Germinal center (tissue), 1 donor: ENCODE measurements at places on chromosomes 6 and 20.

GRCh38 chr20:7505152-7505834, 435.0 kb downstream of the HAO1 start:
- DNase-seq: no peak

GRCh38 chr6:3500262-3501014, 43.6 kb upstream of the SLC22A23 start:
- no peak for DNase-seq

DNA sequence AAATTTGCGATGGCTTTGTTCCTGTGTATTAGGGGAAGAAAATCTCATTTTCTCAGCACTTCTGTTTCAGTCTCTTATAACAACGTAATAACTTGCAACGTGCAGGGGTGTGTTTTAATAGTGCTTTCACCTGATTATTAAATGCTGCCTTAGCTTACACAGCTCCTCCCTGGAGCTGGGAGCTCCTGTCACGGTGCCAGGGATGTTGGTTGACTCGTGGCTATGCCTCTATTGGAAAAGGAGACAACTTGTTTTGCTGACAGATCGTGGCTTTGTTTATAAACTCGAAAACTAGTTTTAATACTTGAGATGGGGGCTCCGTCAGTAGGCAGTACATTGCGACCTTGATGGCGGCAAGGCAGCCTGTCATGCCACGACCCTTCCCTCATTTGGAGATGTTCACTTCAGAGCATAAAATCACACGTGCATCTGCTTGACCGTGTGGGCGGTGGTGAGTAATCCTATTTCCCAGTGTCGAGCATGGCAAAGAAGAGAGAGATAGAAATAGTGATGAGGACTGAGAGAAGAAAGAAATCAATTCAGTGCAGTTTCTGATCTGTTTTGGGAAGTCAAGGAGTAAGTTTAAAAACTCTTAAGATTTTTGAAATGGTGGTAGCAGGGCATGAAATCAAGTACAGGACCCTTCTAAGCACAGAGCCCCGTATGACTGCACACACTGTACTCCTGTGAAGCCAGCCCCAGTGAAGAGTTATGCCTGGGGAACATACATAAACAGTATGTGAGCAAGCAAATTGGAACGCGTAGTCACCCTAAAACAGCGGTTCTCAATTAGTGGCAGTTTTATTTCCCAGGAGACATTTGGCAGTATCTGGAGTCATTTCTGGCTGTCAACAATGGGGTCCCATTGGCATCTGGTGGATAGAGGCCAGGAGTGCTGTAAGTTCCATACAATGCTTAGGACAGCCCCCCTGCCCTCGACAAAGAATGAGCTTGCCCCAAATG, 147.2 kb downstream of the DOK5 start:
- DNase-seq: no peak

DNA sequence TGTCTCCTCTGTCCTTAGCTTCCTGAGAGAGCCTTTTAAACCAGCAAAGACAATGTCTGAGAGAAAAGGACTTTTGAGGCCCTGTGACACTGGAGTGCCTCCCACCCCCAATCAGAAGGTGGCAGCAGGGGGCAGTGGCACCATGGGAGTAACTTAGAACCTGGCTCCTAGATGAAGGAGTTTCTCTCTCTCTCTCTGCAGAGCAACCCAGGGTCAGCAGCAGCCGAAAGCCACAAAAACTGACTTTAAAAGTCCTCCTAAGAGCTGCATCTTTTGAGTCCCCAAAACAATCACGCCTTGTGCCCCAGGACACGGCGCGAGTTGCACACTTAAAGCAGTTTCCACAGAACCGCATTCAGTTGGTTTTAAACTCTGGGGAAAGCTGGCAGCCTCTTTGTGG, 5.3 kb upstream of the TCP11 start:
- DNase-seq: no peak

DNA sequence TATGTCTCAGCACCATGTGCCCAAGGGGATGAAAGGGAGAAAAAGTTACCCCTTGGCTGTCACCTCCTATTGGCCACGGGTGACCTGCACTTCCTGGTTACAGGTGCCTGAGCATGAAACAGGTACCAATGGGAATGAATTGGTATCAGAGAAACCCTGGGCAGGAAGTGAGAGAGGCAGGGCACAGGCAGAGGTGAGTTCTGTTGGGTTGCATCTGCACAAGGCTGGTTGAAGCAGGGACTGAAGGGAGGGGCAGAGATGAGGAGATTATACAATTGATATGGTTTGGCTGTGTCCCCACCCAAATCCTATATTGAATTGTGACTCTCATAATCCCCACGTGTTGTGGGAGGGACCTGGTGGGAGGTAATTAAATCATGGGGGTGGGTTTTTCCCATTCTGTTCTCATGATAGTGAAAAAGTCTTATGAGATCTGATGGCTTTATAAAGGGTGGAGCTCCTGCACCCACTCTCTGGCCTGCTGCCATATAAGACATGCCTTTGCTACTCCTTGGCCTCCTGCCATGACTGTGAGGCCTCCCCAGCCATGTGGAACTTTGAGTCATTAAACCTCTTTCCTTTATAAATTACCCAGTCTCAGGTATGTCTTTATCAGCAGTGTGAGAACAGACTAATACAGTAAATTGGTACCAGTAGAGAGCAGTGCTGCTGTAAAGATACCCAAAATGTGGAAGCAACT, 291.8 kb downstream of the LRFN2 start:
- no peak for DNase-seq

GRCh38 chr6:158500016-158500735, 59.7 kb upstream of the TMEM181 start:
- DNase-seq: no peak

DNA sequence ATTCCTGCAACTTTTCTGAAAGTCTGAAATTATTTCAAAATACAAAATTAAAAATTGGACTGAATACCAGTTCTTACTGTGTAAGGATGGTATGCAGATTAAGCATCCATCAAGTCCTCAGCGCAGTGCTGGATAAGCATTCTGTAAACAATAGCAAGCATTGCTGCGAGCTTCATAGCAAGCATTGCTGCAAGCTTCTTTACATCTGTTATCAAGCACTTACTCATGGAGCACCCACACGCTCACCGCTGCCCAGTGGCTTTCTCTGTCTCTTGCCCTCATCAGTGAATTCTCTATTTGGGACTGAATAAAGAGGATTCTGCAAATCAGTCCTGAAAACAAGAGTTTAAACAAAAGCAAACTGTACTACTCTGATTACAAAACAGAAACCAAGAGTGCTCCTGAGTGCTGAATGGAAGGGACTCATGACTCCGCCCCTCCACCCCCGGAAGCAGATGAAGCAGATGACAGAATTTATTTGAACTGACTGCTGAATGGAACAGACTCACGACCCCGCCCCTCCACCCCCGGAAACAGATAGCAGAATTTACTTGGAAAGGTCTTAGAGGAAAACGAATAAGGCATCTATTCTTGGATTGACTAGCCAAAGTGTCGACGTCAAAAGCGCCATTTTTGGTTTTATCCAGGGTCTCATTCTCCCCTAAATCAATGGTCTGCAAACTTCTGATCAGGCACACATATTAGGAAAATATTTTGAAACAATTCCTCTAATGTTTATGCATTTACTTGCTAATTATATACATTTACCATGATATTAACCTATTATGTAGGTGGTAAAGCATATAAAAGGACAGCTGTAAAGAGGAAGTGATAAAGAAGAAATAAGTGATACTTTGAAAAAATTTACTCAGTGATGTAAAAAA, 22.1 kb upstream of the EYA2 start:
- DNase-seq: no peak

DNA sequence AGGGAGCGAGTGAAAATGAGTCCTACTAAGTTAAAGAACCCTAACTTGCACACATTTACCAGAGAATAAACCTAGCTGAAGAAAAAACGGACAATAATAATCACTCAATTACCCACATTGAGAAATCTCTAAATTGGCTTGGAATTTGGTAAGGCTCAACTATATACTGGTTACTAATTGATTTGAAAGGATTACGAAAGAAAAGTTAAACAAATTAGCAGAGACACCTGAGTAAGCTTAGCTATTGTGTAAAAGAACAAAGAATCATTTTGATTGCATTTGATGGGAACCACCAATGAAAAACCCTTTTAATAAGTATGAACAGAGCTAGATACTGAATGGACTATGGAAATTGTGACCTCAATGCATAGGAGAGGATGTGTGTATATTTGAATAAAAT, 118.6 kb upstream of the ADGRF1 start:
- DNase-seq: no peak

DNA sequence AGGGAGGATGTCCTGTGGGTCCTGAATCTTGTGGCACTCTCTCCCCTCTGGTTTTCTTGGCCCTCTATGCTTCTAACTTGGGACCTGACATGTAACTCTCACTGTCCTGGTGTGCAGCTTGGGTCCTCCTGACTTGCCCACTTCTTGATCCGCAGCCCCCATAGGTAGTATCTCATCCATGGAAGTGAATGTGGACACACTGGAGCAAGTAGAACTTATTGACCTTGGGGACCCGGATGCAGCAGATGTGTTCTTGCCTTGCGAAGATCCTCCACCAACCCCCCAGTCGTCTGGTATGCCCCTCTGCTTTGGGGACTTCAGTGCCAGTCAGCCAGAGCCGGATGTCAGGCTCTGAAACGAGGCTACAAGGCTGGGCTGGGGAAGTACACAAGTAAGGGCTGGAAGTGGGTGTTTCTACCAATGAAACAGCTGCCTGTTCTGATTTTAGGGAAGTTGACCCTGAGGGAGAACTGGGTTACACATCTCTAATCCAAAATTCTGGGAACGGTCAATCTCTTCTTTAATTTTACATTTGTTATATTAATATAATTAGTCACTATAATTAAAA, 641 bp downstream of the DBNDD2 start:
- peak; percentile 38 for DNase-seq

DNA sequence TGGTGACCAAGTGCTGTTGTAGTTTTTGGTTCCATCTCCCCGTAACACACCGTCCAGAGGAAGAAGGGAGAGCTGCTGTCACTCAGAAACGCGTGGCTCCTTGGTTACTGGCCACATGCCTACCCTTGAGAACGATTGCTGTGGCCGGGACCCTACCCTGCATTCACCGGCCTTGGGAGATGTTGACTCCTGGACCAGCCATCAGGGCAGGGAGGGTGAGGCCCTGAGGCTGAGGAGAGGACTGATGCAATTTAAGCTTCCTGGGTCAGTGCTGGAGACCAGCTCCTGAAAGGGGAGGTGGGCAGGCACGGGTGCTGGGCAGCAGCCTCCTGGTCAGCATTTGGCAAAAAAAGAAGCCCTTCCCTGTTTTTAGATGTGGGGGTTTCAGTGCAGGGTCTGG, 31.5 kb downstream of the ERMARD start:
- no peak for DNase-seq

GRCh38 chr6:9408402-9409117, 973.2 kb upstream of the SLC35B3 start:
- DNase-seq: no peak

DNA sequence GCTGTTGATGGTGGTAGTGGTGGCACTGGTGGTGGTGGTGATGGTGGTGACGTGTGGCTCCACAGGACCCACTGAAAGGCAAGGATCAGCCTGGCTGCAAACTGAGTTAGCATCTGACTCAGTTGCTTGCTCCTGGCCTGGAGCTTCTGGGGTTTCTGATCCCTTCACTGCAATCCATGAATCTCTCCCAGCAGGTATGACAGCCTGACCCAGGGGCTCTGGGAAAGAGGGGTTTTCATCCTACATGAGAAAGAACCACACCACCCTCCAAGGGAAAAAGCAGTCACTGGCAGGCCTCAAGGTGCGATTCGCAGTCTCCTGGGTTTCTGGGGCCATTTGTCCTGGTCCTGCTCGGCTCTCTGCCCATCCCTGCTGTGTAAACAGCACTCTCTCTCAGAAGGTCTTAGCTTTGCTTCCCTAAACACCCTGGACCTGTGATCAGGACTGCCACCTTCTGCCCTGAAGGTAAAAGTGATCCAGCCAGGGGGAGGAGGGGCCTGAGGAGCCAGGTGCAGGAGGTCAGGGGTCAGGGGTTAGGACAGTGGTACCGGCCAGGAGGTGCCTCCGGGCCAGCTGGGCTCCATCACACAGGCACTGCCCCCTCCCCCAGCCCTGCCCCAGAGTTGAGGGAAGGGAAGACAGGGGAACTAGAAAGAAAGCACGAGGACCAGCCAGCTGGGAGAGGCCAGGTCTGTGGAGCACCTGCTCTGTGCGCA, 152.0 kb downstream of the BMP7 start:
- no peak for DNase-seq

- no peak for DNase-seq
Measured at GRCh38 chr20:41005361-41005729, 23.3 kb upstream of the TOP1 start.

DNA sequence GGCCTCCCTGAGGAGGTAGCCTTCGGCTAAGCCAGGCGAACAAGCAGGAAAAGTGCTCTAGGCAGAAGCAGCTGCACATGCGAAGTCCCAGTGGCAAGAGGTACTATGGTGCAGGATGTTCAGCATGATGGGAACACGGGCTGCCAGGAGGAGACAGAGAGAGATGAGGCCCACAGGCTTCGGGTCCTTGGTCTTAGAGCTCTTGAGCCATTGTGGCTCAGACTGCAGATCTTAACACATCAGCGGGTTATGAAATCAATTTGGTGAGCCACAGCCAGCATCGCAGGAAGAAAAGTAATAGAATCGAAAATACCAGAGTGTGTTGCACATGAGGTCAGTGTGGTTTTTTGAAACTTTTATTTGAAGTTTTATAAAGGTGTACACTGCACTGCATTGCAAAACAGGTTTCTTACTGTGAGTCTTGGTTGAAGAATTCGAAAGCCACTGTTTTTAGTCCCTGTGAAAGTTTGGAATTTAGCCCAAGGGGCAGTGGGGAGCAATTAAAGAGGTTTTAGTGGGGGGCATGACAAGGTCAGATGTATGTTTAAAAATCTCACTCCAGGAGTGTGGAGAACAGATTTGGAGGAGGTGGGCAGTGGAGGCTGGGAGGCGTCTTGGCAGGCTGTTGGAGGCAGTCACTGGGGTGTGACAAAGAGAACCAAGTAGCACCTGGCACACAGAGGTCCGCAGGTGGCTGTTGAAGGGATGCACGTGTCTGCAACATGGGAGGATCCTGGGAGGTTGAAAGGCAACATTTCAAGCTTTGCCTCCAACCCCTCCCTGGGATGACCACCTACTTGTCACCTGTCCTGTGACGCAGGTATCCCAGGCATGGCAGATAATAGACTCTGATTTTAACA, 69.3 kb downstream of the EYA2 start:
- no peak for DNase-seq

- DNase-seq: no peak
Measured at GRCh38 chr6:72966628-72967280, 258.5 kb downstream of the KHDC1L start.

DNA sequence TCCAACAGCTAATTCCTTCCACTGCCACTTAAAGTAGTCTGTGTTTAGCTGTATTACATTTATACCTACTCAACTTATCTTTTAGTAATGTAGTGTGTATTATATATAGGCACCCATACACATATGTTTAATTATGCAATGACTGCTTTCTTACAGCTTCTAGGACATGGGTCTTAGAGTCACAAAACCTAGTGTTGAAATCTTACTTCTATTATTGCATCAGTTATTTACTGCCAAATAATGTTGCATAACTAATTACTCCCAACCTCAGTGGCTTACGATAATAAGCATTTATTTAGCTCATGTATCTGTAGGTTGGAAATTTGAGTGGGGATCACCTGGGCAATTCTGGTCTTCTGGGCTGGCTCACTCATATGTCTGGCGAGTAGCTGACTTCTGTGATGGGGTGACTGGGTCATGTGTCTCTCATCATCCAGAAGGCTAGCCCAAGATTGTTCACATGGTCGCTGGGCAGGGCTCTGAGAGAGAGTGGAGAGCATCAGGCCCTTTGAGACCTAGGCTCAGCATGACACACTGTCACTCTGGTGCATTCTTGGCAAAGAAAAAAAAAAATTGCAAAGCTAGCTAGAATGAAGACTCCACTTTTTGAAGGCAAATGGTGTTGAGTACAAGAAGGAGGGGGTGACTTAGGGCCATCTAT, 187.0 kb downstream of the PLCB1 start:
- no peak for DNase-seq
